ENCODE measurements at places on chromosomes 2 and 18.

GRCh38 chr2:227447606-227448005 lies 24.4 kb upstream of the AGFG1 start:
- no peak for DNase-seq

- no peak for DNase-seq
Observed at GRCh38 chr2:106137731-106138521, 56.2 kb downstream of the UXS1 start.

DNA sequence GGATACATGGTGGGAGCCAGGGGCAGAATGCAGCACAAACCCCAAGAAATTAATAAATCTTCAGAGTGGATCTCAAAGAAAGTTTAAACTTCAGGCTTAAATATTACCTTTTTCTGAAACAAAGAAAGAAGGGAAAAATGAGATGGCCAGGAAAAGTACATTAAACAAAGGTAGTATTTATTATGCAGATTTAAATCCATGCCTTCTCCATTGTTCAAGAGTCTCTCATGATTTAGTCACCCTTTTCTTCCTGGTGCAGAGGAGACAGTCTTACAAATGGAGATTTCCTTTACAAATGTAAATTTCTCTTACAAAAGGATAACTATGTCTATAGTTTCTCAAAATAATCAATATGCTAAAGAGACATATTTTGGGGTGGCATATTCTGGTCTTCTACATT lies 33.4 kb upstream of the PPM1B start:
- DNase-seq: no peak

DNA sequence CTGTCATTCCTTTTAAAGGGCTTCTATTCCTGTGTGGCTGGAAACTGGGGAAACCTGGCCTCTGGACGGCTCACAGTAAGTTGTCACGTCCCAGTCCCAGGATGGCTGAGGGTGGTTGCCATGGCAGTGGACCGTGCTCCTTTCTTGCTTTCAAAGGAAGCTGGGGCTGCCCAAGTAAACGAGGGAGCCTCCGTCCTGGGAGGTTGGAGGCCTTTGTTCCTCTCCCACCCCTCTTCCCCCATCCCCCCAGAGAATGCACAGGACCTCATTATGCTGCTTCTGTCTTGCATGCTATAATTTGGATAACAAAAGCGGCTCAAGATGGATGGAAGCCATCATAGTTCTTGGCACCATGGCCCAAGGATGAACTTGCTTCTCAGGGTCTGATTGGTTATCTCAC lies 325.5 kb upstream of the HS6ST1 start:
- DNase-seq: no peak

GRCh38 chr18:10234912-10235660 lies 219.3 kb upstream of the APCDD1 start:
- DNase-seq: no peak

DNA sequence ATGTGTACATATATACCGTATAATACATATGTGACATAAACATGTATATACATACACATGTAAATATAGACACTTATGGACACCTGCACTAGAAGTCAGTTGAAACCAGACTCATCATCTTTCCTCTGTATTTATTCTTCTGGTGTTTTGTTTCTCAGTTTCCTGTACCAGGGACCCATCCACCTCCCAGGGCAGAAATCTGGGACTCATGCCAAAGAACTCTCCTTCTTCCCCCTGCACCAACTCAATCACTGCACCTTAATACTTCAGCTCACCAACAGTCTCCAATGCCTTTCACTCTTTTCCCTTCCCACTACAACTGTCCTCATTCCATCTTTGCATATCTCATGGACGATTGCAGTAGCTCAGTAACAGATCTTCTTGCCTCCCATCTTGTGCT lies 428.0 kb downstream of the FBXO15 start:
- no peak for DNase-seq

- DNase-seq: no peak
Observed at GRCh38 chr2:225073198-225073597, 30.9 kb upstream of the DOCK10 start.

GRCh38 chr2:143068509-143068908 lies 60.7 kb upstream of the ARHGAP15 start:
- DNase-seq: no peak

- DNase-seq: no peak
Observed at GRCh38 chr2:190179754-190180312, 117.3 kb upstream of the MSTN start.

- DNase-seq: no peak
Observed at GRCh38 chr2:216927163-216927562, 67.3 kb upstream of the TNP1 start.

GRCh38 chr2:17590342-17590911 lies 49.9 kb downstream of the VSNL1 start:
- DNase-seq: no peak

- DNase-seq: no peak
Observed at GRCh38 chr18:45157576-45157975, 457.7 kb upstream of the SLC14A2 start.

DNA sequence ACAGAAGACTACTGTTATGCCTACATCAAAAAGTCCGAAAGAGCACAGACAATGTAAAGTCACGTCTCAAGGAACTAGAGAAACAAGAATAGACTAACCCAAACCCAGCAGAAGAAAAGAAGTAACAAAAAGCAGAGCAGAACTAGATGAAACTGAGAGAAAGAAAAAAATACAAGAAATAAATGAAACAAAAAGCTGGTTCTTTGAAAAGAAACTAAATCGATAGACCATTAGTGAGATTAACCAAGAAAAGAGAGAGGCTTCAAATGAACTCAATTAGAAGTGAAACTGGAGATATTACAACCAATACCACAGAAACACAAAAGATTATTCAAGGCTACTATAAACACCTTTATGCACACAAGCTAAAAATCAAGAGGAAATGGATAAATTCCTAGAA lies 271.8 kb downstream of the MBD2 start:
- DNase-seq: no peak

DNA sequence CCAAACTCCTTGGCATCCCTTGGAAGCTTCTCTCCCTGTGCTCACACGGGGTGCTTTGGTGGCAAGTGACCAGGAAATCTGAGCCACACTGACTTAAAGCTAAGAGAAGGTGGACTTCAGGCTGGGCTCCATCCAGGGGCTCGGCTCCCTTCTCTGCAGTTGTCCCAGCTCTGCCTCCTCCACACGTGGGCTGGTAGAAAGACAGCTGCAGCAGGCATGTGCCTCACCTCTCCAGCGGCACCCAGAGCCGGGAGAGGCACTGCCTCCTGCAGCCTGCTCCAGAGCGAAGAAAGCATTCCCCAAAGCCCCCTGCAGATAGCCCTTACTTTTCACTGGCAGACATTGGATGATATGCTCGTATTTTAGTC lies 11.3 kb downstream of the KCNF1 start:
- no peak for DNase-seq

DNA sequence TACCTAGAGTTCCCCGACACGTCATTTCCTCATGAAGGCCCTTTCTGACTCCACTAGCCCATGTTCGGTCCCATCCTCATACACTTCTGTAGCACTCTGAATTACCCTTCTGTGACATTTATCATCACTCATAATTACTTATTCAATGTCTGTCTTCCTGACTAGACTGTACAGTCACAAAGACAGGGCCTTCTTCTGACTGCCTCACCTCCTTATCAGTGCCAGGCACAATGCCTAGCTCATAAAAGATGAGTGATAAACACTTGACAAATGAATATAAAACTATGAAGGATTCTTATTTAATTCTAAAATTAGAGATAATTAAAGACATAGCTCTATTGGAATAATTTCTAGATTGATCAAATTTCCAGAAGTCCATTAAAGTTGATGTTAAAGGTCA lies 1.4 kb upstream of the UBXN4 start:
- DNase-seq: no peak

GRCh38 chr2:70981866-70982810 lies 3.7 kb downstream of the ANKRD53 start:
- DNase-seq: no peak
